ENCODE measurements at places on chromosomes 11 and 22.

DNA sequence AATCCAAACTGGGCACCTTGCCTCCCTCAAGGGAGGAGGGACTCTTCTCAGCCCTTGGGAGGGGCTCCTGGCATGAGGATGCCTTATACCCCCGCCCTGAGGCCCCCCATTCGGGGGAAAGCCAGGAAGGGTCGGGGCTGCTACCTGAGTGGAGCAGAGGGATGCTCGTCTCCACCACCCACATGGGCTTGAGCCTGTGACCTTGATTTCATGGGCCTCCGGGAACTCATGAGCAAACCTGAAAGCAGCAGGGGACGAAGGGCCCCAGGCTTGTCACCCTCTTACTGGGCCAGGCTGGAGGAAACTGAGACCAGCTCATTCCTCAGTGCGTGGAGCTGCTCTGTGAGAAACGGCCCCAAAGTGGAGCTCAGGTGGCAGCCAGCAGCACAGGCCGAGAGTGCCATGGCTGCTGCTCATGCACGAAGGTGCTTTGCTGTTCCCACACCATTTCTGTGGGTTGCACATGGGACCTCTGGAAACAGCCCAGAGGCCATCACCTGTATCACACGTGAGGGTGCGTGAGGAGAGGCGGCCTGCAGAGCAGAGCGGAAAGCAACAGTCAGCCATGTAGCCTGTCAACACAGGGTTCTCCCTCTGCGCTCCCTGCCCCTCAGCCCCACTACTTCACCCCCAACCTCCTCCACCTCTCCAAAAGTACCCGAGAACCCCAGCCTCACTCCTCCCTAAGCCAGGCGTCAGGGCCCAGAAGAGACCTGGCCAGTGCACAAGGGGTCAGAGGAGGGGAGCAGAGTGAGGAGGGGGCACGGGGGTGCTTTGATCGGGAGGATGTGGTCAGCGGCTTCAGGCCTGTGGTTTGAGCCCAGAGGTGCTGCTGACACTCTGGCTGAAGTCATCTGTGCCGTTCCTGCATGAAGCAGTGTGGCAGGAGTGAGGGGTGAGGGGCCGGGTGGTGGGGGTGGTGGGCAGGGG, 14.1 kb upstream of the IL2RB start:
- DNase-seq, result no peak

DNA sequence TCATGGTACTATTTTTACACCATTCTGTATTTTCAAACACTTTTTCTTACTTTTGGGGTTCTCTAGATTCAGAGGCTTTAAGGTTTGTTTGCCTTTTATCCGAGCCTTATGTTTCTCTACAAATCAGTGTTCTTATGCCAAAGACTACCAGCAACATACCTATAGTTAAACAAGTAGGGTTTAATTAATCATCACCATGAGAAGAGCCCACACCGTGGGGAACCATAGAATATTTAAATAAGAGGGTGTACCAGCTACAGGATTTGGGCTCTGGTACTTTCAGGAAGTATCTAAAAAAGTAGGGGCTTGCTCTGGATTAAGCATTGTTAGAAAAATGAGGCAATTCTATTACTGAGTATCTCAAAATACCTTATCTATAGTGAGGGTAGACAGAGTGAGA, 25.7 kb downstream of the TMEM225 start:
- no peak for DNase-seq

DNA sequence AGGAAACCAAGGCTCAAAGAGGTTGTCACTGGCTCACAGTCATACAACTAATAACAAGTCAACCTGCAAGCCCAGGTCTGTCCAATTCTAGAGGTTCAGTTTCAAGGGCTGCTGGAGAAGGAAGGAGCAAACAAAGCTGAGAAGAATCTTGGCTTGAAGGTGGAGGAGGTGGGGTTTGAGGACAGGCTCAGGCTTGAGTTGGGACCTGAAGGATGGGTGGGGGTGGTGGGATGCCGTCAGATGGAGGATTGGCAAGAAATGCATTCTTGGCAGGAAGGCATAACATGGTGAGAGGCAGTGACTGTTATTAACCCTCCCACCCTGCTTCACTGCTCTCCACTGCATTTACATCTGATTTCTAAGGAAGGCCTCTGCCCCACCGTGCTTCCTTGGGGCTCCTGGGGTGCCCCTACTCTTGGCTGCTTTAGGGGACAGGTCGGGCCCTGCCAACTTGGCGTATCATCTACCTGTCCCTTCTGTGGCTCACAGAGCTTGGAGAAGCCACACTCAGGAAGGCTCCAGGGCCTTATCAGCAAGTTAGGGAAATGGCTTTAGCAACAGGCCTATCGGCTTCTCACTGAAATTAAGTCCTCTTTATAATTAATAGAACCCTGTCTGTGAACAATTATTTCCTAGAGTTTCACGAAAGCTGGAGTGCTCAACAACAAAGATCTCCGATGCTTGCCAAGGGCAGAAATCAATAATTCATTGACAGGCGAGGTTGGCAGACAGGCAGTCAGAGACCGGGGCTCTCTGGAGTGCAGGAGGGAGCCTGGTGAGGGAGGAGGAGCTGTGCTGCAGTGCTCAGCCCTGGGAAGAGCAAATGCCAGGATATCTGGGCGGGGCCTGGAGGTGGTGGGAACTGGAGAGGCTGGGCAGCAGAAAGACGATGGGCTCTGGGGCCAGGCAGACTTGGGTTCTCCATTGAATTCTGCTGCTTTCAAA, 84.9 kb upstream of the NARS2 start:
- DNase-seq, result no peak

DNA sequence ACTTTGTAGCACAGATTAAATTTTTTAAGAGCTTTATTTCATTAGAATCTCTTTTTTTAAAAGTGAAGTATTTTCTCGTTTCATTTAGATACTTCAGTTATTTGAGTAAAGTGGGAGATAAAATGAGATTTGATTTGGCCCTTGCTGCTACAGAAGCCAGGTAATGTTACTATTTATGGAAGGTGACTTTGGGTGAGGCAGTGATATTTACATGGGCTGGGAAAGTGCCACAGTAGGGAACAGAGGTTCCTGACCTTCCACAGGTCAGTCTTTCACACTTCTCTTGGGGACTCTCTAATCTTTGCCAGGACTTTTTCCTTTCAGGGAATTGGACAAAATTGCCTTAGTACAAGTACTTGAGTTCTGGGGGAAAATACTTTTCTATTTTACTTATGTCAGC, 20.4 kb downstream of the CTR9 start:
- no peak for DNase-seq

- no peak for DNase-seq
These were observed 38.4 kb downstream of the AMBRA1 start for GRCh38 chr11:46555267-46556054.

GRCh38 chr22:17237038-17237668, 17.9 kb upstream of the ADA2 start:
- no peak for DNase-seq

DNA sequence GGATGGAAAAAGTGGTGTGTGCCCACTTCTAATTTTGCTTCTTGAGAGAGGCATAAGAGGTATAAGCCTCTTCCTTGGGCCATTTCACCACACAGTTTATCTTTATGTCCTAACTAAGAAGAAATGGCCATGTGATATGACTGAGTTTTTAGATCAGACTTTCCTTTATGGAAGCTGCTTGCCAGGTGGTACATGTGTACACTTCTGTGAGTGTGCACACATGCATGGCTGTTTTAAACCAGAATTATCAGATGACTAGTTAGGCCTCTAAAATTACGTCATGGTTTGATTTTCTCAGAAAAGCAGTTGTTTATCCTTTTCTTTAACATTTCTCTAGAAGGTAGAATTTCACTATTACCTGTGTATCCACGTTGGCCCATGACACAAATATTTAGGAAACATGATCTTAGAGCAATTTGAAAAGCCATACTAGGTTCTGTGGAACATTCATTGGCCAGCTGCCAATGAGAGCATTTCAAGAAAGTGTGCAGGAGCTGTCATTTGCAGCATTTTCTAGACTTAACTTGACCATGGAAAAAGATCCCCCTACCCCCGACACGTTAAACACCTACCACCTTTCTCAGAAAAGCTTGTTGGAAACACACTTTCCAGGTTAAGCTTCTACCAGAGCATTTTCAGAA, 109.2 kb upstream of the GAL start:
- no peak for DNase-seq

GRCh38 chr22:46053563-46054090, 76.7 kb upstream of the WNT7B start:
- peak; percentile 77 for DNase-seq

DNA sequence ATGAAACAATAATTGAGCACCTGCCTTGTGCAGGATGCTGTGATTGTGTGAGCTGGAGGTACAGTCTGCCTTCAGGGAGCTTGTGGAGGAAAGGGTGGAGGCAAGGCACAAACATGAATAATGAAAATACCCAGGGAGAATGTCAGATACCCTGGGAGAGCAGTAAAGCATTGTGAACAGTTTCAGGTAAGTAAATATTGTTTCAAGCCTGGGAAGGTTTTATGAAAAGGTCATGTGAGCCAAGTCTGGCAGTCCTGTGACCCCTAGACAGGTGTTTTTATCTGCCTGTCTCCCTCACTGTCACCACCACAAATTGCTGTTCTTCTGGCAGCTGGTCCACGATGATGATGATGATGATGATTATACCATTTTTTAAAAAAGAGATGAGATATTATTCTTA, 32.0 kb downstream of the SPECC1L start:
- no peak for DNase-seq

GRCh38 chr11:67439321-67440228, 2.1 kb upstream of the PTPRCAP start:
- peak; percentile 91 for DNase-seq

GRCh38 chr11:48036011-48036410, 55.7 kb downstream of the PTPRJ start:
- no peak for DNase-seq

DNA sequence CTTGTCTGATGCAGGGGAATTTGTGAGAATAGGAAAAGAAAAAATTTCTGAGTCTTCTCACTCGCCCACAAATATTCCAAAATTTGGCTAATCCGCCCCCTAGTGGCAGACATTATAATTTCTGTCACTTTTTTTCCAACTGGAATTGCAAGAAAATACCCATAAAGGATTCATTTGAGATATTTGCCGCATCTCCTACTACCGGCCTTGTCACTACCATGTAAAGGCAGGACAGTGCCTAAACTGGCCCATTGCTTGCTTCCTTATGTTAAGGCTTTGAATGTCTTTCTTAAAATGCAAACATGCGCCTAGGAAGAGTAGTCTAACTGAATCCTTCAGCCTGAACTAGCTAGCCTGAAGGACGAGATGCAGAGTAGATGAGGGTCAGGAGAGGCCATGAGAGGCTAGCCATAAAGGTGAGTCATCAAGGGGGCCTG, 9.3 kb upstream of the CEP295 start:
- DNase-seq, result peak; percentile 6

GRCh38 chr11:133034929-133035328, 497.4 kb downstream of the OPCML start:
- DNase-seq, result no peak

- DNase-seq, result no peak
These were observed 1.5 kb downstream of the ZNF143 start for GRCh38 chr11:9462172-9462799.

DNA sequence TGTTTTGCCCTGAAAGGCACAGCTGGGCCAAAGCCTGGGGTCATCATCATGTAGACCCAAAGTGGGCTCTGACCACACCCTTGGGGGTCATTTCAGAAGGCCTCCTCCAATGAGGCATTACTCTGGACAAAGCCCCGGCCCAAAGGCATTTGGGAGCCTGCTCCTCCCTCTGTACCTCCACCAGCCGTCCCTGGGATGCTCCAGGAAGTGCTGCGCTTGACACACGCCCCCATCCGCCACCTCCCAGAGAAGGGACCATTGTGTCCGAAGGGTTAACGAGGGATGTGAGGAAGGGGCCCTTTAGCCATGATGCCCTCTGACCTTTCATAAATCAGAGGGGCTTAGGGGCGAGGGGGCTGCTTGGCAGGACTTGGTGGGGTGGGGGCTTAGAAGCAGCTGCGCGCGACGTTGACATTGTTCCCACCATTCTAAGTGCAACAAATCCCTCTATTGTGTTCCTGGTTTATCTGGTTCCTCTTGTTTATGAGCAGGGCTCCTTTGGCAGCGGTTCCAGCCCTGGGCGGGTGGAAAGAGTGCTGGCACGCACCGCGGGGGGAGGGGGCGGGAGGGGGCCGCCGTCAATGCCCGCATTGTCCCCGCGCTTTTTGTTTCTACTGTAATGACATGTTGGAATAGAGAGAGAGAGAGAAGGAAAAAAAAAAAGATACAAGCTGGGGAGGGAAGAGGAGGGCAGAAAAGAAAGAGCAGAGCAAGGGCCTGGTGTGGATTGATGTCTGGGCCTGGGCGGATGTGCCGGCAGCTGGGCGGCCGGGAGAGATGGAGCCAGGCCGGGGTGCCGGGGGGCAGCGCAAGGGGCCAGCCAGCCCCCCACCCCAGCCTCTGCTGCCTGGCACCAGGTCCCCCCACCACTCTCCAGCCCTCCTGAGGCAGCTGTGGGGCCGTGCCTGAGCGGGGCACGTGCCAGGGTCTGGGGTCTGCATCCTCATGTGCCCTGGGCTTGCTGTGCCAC, 32.1 kb upstream of the SOX10 start:
- no peak for DNase-seq

Data from HuH-7 (cell line).